D721Med (cell line): ENCODE measurements at places on chromosomes 1 and 21.
A peak's percentile ranks its signal among the peaks of the same experiment; 100 is the strongest.

DNA sequence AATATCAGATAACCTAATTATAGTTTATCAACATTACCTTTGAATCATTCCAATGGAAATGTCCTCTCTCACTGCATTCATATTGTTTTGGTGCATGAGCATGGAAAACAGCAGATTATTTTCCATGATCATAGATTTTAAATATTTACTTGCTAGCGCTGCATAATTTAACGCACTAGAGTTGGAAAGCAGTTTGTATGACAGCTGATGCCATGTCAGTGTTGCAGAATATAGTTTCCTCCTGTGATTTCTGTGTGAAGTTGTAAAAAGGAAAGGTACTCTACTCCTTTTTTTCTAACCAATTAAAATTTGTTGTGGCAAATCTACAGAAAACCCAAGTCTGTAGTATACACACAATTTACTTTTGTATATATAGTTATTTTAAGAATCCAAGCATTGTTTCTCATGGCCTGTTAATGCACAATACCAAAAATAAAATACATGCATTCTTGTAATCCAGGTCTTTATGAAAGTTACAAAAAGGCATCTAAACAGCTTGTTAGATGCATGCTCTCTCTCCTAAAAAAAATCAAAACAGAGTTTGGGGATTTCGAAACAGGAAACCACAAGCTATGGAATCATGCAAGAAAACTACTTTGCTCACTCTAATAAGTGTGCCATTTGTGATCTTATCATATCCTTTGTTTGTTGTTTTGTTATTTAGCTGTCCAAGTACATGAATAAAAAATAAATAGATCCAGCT lies 1.9 kb upstream of the ATG4C start:
- DNase-seq: no peak

GRCh38 chr1:231508941-231509340 lies 19.5 kb upstream of the TSNAX start:
- DNase-seq: no peak

DNA sequence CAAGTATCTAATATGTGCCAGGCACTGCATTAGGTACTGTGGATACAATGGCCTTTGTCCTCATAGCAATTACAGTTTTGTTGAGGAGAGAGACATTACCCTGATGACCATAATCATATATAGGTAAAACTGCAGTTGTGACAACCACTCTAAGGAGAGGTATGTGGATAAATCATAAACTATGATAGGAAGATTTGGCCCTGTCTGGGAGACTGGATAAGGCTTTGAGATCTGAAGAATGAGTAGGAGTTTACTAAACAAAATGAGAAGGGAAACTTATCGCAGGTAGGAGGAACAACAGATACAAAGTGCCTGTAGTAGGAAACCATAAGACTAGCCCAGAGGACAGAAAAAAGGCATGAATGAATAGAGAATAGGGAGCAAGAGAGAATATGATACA lies 4.4 kb downstream of the TMCO1 start:
- DNase-seq: no peak

- no peak for DNase-seq
Measured at GRCh38 chr1:97252076-97252475, 530.5 kb downstream of the PTBP2 start.

GRCh38 chr1:230877146-230877923 lies 9.0 kb upstream of the C1orf198 start:
- DNase-seq: no peak

DNA sequence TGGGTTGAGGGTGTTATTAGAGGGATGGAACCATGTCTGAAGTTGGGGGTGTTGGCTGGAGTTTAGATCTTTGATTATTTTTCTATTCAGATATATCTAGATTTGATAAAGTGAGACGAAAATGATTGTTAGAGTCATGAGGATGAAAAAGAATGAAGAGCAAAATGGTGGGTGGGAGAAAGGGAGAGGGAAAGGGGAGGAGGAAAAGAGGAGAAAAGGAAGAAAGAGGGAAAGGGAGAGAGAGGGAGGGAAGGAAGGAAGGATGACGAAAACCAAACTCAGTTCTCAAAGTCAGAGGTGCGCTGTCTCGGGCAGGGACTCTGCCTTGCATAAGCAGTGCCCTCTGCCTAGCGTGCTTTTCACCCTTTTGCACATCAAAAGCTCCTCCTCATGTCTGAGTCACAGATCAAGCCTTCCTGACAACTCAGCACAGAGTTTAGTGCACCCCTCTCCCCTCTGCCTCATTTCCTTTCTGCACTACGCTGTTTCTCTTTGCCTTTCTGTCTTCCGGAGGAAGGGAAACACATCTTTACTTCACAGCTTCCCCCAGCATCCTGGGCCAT lies 225.8 kb upstream of the PROX1 start:
- DNase-seq: no peak

DNA sequence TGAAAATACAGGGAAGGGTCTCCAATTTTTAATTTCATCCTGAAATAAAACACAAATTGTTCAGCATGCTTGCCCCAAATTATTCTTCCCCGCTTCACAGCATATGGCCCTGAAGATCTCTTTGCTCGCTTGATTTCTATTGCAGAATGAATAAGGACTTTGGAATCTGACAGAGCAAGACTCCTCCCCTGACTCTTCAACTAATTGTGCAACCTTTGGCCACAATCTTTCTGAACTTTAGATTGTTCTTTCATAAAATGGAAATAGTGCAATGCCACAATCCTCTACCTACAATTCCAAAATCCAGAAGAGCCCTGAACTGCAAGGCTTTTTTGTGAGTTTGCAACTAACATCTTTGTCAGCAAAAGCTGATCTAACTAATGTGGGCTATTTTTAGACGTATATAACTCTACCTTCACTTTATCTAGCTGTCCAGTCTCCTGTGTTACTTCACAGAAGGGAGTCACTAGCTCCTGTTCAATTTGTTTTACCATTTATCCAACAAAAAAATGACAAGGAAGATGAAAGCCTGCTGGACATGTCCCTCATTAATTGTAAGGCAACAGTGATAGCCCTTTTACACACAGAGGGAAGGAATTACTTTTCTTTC lies 13.4 kb downstream of the RNASEL start:
- DNase-seq: no peak

- no peak for DNase-seq
Measured at GRCh38 chr1:172944931-172945330, 105.8 kb downstream of the TNFSF18 start.

DNA sequence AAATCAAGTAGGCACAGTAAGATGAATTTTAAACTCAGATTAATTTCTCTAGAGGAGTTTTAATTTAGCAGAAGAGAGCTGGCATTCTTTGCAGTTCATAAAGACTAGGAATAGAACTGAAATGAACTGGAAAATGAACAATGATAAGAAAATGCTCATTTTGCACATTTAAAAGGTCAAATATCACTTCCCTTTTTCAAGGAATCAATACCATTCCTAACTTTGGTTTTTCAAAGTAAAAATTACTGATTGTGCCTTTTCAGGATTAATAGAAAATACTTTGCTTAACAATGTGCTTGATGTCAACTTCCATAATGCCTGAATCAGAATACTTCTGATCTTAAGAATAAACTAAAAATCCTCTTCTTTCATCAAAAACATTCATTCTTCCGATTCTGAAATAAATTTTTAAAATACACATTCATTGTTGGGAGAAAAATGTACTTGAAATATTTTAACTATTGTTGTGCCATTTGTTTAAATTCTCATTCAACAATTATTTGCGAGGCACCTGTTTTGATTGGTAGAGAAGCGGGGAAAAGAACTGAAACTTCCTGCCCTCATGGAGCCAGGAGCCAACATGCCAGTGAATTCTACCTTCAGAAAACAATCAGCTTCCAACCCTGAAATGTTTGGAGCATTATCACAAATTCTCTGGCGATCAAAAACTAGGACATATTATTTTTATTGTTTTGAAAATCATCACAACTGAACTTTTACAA lies 2.1 kb downstream of the SCAF4 start:
- no peak for DNase-seq

DNA sequence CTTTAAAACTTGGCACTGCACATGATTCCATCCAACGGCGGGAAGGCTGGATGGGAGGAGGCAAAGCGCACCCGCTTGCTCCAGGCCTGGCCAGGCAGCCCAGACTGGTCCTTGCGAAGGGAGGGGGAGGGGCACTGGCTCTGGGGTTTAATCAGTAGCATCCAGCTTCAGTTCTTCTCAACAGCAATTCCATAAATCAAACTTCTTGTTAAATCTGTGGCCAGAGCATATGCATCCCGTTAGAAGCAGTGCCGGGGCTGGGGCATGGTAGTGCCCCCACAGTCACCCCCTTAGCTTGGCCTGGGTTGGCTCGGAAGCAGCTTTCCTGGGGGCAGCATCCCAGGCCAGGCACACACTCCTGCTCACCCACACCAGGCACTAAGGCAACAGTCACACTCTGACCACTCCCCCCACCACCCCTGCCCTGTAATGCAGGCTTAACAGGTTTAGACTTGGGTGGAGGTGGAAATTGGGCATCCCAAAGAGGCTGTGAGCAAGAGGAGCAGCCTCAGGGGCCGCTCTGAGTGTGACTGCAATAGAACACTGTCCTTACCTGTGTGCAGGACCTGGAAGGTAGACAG lies 94.1 kb upstream of the CASZ1 start:
- DNase-seq: no peak

DNA sequence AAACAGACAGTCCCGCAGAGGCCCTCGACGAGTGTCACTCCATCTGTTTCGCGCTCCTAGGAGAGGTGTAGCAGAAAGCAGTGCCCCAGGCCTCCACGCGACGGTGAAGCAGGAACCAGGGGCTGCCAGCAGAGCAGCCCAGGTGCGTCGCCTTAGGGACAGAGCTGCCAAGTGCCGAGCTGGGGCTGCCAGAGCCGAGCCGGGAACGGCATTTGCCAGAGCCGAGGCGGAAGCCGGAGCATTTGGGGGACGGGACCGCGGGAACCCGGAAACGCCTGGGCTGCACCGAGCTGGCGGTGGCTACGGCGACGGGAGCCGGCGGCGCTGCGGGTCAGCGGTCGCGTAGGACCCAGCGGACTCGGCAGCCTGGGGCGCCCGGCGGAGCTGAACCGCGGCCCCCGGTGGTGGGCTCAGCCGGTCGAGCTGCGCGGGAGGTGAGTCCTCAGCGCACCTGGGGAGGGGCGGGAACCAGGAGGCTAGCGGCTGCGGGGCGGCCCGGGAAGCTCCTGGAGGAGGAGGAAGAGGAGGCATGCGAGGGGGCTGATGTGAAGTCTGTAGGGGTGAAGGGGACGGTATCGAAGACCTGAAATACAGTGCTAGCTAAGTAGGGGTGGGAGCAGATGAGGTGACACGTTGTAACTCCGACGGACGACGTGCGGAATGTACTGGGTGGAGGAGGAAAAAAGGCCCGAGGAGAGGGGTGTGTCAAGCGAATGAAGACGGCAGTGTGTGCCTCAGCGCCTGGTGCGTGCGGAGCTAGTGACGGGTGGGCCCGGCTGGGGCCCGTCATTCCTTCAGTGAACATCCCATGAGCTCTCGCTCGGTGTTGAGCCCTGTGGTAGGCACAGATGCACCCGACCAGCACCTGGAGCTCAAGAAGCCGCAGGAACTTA lies at the start of gene SLC35A3:
TSS of gene SLC35A3 (plus strand) at position 268 of the 893 bp plus-strand sequence. CDS start 23,559 bp downstream, outside the sequence.
- DNase-seq: peak; percentile 50

DNA sequence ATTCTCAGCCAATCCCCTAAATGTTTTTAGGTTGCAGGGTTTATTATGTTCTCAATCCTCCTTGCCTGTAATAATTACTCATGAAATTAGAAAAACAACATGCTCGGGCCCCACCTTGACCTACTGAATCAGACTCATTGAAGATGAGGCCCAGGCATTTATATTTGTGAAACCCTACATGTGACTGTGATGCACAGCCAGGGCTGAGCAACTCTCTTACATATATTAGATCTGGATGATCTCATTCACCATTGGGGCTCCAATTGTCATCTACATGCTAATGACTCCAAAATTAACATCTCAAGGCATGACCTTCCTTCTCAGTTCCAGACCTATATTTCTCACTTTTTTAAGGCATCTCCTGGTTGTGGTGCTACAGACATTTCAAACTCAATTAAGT lies 103.3 kb downstream of the WDR3 start:
- DNase-seq: no peak

GRCh38 chr1:33322109-33322508 lies 1.2 kb upstream of the A3GALT2 start:
- DNase-seq: no peak

GRCh38 chr1:203408486-203409481 lies 57.9 kb upstream of the FMOD start:
- no peak for DNase-seq

DNA sequence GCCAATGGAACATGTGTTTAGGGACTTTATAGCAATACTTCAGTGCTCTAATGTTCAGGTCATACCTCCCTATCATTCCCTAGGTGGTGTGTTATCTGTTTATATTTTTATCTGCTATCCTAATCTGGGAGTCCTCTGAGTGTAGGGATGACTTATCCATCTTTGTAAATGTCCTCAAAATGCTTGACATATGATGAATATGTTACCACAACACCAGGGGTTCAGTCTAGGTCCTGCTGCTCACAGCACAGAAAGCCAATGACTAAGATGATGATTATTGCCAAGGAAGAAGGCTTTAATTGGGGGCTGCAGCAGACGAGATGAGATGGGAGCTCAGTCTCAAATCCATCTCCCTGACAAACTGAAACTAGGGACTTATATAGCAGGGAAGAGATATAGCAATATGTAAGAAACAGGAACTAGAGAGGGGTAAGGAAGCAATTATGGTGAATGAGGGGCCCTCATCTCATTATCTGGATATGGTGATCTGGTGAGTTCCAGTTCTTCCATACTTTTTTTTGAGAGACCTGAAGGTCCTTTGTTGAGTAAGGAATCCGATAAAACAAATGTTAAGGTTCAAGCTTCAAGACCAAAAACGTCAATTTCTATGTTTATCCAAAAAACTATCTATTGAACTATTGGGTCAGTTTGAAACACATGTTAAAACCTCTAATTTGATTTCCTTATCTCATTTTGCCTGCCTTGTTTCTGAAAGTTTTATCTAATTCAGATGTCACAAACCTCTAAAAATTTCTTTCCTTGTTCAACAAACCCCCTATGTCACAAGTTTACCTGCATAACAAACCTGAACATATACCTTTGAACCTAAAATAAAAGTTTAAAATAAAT lies 256.7 kb upstream of the CACYBP start:
- no peak for DNase-seq

GRCh38 chr1:15610167-15610566 lies 7.1 kb upstream of the DDI2 start:
- no peak for DNase-seq

- no peak for DNase-seq
Measured at GRCh38 chr1:12106153-12106552, 43.0 kb downstream of the TNFRSF8 start.

DNA sequence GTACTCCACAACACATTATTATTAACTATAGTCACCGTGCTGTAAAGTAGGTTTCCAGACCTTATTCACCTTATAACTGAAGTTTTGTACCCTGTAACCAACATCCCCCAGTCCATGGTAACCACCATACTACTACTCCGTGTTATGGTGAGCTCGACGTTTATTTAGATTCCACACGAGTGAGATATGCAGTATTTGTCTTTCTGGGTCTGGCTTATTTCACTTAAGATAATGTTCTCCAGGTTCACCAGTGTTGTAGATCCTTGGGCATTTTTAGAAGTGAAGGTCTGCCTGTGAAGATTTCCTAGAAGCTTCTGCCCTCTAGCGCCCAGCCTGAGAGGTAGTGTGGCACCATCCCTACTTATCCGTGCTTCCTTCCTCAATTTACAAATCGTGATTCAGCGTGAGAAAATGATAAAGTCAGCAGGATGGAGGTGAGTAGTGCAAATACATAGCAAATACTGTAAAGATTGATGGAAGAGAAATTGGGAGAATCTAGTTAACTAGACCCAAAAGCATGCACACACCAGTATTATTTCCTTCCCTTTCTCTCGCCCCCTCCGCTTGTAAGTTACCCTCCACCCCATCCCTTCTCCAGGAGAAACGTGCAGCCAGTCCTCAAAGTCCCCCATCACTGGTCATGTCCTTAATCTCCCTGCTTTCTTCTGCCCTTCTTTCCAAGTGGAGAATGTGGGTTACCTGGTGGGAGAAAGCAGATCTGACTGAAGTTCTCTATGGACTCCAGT lies 36.0 kb upstream of the DISC1 start:
- DNase-seq: no peak
